Activated naive CD4-positive, alpha-beta T cell treated with anti-CD3 and anti-CD28 coated beads for 36 hours (primary cell): ENCODE measurements at places on chromosomes 16 and 17.

- H3K27ac ChIP-seq, result no peak overlapping the region
- H3K4me1 ChIP-seq, result peaks cover 4% of the 10 kb centered on the region
- peaks cover 6% of the 10 kb centered on the region for H3K27me3 ChIP-seq
- no peaks in the 10 kb centered on the region for H3K36me3 ChIP-seq
- H3K4me3 ChIP-seq, result peak overlapping the region; percentile 61
These were observed 14.4 kb downstream of the GUCY2D start for GRCh38 chr17:8016632-8017424.

DNA sequence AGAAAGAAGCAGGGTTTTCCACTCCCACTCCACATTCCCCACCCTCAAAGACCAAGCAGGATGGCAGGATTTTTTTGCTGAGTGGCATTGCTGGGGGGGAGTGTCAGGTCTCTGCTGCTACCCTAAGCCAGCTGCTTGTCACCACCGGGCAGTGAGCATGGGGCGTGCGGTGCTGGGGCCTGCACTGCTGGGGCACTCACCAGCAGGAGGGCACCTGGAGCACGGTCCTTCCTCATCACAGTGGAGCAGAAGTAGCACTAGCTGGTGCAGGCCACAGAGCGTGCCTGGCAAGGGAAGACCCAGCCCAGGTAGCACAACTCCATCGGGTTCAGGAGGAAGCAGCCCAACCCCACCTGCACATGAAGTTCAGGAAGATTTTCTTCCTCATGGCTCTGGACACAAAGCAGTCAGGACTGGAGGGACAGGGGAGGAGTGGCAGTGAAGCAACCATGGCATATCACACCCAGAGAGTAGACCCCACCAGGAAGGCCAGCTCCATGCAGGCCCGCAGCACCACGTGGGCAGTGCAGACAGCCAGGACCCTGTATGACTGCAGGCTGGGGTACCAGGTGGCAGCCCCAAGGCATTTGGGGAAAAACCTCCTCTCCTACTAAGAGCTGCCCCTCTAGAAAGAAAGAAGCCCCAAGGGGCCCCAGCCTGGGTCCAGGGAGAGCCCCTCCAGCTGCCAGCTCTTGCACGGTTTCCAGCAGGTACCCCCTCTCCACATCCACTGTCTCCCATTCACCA, 16.7 kb upstream of the MYO18A start:
- no peaks in the 10 kb centered on the region for H3K27me3 ChIP-seq
- peaks cover 3% of the 10 kb centered on the region for H3K4me1 ChIP-seq
- no peak overlapping the region for H3K27ac ChIP-seq
- DNase-seq, result no peak

DNA sequence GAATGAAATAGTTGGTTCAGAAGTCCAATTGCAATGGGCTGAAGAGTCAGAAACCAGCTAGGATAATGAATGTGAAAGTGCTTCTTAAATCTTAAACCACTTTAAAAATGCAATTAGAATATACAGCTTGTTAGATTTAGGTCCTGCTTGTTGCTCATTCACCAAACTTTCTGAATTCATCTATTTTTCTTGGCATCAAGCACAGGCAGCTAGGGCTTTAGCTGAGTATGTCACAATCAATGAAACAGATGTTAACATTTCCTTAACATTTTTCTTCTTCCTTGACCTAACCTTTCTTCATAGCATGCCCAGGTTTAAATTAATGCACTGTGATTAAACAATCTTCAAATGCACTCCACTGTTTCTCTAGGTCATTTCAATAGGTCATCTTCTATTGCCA, 14.4 kb downstream of the KIF2B start:
- no peaks in the 10 kb centered on the region for H3K4me1 ChIP-seq
- DNase-seq, result no peak
- H3K36me3 ChIP-seq, result no peaks in the 10 kb centered on the region
- H3K27ac ChIP-seq, result no peak overlapping the region

GRCh38 chr16:2767140-2767731, 9.8 kb downstream of the ELOB start:
- peaks cover 75% of the 10 kb centered on the region for H3K36me3 ChIP-seq
- peaks cover 12% of the 10 kb centered on the region for H3K4me1 ChIP-seq
- no peak overlapping the region for H3K4me3 ChIP-seq

GRCh38 chr17:2084766-2085647, 30.1 kb downstream of the HIC1 start:
- no peak for DNase-seq
- H3K27ac ChIP-seq, result peak overlapping the region; percentile 19
- H3K27me3 ChIP-seq, result no peaks in the 10 kb centered on the region
- H3K36me3 ChIP-seq, result peaks cover 29% of the 10 kb centered on the region

DNA sequence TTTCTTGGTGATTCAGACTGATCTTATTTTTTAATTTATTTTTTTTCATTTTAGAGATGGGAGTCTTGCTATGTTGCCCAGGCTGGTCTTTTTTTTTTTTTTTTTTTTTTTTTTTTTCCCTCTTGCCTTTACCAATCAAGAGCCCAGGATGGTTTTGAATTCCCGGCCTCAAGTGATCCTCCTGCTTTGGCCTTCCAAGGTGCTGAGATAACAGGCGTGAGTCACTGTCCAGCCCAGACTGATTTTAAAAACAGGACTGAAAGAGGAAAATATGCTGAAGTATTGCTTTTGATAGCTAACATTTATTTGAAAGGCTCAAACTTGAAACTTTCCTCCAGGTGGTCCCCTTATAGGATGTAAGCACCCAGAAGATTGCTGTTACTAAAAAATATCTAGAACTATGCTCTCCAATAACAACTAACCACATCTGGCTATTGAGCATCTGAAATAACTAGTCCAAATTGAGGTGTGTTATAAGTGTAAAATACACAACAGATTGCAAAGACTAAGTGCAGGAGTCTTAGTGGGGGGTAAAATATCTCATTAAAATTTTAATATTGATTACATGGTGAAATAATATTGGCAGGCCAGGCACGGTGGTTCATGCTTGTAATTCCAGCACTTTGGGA, 15.8 kb upstream of the BRIP1 start:
- no peaks in the 10 kb centered on the region for H3K27me3 ChIP-seq
- no peak overlapping the region for H3K4me3 ChIP-seq
- DNase-seq, result no peak
- no peaks in the 10 kb centered on the region for H3K4me1 ChIP-seq
